ENCODE measurements at places on chromosomes 6 and 20.

- H3K4me3 ChIP-seq, result no peak overlapping the region
- no peaks in the 10 kb centered on the region for H3K27me3 ChIP-seq
- H3K4me1 ChIP-seq, result peaks cover 53% of the 10 kb centered on the region
- no peak overlapping the region for H3K27ac ChIP-seq
Measured at GRCh38 chr6:16698162-16698533, 63.1 kb downstream of the ATXN1 start.

DNA sequence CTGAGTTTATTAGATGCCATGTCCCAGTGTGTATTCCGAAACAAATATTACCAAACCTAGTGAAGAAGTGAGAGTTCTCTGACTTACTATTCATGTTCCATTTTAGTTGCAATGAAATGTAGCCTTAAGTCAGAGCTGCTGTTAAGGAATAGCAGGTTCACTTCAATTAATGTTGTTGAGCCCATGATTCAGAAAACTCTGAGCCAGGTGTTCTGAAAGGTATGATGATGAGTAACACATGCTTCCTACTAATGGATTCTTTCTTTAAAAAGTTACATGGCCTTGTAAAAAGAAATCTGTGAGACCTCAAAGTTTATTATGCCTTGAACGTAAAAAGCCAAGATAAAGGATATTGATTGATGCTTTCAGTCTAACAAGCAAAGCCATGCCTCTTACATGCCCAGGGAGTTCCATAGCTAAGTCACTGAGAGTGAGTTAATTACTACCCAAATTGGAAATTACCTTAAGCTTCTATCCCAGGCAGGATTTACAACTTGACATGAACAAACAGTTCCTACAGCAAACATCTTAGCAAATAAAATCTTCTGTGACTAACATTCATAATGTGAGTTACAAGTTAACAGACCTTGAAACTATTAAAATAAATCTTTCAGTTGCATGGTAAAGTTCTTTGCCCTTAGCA lies 122.9 kb downstream of the AKAP7 start:
- no peak for DNase-seq
- H3K27ac ChIP-seq, result no peak overlapping the region
- peaks cover 11% of the 10 kb centered on the region for H3K36me3 ChIP-seq
- peaks cover 5% of the 10 kb centered on the region for H3K4me1 ChIP-seq
- H3K27me3 ChIP-seq, result no peaks in the 10 kb centered on the region

DNA sequence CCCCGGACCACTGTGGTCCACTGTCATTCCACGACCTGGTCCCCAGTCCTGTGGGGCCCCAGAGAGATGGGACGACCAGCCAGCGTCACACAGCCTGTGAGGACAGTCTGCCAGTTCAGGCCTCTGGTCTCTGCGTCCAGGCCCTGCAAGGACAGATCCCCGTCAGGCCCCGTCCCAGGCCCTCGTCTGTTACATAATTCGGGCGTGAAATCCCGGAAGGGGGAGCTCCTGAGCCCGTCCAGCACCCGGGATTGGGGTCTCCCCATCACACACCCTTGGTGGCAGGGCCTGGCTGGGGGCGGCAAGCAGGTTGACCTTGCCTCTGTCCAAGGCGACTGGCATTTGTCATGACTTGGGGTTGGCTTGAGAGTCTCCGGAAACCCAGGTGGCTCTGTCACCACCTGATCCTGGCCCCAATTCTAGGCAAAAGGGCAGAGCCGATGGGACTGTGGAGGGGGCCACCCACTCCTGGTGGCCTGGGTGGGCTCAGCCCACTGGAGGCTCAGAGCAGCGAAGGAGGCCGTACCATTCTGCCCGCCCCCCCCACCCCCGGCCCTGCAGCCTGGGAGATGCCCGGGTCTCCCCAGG lies 73.8 kb upstream of the GATA5 start:
- no peaks in the 10 kb centered on the region for H3K36me3 ChIP-seq
- no peaks in the 10 kb centered on the region for H3K4me1 ChIP-seq
- peaks cover 69% of the 10 kb centered on the region for H3K27me3 ChIP-seq

DNA sequence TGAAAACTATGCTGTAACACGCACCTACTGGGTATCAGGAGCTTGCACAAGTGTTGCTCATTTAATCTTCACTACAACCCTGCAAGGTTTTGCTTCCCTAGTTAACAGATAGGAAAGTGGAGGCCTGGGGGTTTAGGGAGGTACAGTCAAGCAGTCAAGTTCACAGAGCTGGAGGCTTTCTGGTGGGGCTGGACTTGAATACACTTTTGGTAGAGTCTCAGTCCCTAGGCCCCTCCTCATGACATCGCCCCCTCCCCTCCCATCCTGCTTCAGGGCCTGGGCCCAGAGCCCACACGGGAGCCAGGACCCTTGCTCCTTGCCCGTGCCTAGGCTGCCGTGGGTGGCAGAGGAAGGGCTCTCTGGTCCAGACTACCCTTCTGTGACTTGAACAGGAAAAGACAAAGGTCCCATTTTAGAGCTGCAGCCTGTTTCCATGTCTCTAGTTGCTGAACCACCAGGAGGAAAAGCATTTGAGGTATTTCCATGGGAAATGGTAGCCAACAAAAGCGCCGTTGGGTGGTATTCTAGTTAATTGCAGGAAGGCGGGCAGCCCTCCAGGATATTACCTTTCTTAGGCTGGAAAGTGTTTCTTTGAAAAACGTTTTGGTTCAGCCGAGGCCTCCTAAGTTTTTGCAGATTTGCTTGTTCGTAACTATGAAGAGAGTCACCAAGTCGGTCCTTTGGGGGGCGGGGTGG lies 84.9 kb downstream of the CDC5L start:
- H3K36me3 ChIP-seq, result no peaks in the 10 kb centered on the region
- H3K27ac ChIP-seq, result no peak overlapping the region
- H3K4me1 ChIP-seq, result no peaks in the 10 kb centered on the region
- H3K4me3 ChIP-seq, result no peak overlapping the region
- DNase-seq, result no peak
- H3K27me3 ChIP-seq, result peaks cover 34% of the 10 kb centered on the region

GRCh38 chr6:136036601-136037000 lies 185.1 kb downstream of the PDE7B start:
- H3K27me3 ChIP-seq, result peaks cover 18% of the 10 kb centered on the region
- H3K4me3 ChIP-seq, result no peak overlapping the region
- no peak overlapping the region for H3K27ac ChIP-seq
